Memory B cell (primary cell): ENCODE measurements at places on chromosomes 2 and 18.

GRCh38 chr2:109649736-109650695 lies 35.9 kb downstream of the SOWAHC start:
- no peak for DNase-seq

- no peak for DNase-seq
Measured at GRCh38 chr2:201203916-201204654, 21.1 kb downstream of the CASP10 start.

GRCh38 chr2:118151831-118152230 lies 63.6 kb downstream of the INSIG2 start:
- no peak for DNase-seq

- DNase-seq, result peak; percentile 41
Measured at GRCh38 chr2:15636972-15637785, 45.5 kb downstream of the DDX1 start.
